CD4-positive, alpha-beta T cell treated with Interleukin-1 beta for 1 hour (primary cell): ENCODE measurements at places on chromosomes 6 and 20.

GRCh38 chr20:371755-372542 lies 8.6 kb upstream of the TRIB3 start:
- DNase-seq: peak; percentile 62

DNA sequence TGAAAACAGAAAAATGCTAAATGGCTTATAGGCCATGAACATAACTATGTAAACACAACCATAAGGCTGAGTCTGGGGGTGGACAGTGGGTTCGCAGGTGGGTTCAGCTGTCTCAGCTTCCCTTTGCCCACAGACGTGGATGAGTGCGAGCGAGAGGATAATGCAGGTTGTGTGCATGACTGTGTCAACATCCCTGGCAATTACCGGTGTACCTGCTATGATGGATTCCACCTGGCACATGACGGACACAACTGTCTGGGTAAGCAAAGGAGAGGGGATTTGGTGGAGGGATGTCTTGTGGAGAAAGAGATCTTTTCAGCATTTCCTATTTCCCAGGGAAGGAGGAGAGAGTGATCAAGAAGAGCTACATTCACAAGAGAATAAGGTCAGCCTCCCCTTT lies 14.7 kb downstream of the SCUBE3 start:
- no peak for DNase-seq

GRCh38 chr6:75285283-75285639 lies 669 bp upstream of the TMEM30A start:
- no peak for DNase-seq

GRCh38 chr6:40188931-40189330 lies 254.7 kb upstream of the MOCS1 start:
- no peak for DNase-seq

DNA sequence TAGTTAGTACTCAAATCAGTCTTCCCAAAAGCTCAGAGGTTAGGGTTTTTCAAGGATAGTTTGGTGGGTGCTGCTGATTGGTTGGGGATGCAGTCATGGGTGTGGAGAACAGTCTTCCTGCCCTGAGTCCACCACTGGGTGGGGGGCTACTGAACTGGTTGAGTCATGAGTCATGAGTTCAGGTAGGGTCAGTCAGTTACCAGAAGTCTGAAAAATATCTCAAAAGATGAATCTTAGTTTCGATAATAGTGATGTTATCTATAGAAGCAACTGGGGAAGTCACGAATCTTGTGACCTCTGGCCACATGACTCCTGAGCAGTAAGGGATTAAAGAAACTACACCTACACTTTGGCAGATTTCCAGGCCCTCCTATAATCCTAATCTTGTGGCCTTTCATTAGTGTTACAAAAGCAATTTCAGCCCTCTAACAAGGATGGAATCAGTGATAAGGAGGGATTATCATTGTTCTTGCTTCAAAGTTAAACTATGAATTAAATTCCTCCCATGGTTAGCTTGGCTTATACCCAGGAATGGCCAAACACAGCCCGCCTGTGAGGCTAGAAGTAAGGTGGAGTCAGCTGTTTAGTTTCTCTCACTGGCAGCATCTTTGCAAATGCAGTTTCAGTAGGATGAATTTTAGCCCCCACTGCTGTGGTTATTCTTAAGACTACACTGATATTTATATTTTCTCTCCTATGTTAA lies 33.3 kb upstream of the NKAIN2 start:
- no peak for DNase-seq

DNA sequence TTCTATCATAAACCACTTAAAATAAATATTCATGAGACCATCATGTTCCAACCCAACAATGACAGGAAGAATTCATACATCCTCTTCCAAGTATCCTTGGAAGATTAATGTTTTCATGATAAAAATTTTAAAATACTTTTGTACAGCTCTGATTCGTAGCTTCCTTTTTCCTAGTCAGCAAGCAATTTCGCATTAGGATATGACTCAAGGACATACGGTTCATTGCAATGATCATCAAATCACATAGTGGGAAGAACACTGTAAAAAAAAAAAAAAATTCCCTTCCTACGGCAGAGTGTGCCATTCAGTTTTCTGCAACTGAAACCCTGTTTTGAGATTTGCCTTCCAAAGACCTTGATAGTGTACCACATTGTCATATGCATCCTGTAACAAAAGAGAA lies 35.3 kb upstream of the GFOD1 start:
- DNase-seq: no peak

GRCh38 chr6:107215334-107215733 lies 100.0 kb upstream of the BEND3 start:
- DNase-seq: no peak

- DNase-seq: no peak
These were observed 2.4 kb downstream of the MYO6 start for GRCh38 chr6:75751443-75751842.

GRCh38 chr6:119620846-119621555 lies 271.4 kb upstream of the MAN1A1 start:
- DNase-seq: no peak

- peak; percentile 53 for DNase-seq
These were observed 21.9 kb downstream of the SGK1 start for GRCh38 chr6:134295953-134296553.

DNA sequence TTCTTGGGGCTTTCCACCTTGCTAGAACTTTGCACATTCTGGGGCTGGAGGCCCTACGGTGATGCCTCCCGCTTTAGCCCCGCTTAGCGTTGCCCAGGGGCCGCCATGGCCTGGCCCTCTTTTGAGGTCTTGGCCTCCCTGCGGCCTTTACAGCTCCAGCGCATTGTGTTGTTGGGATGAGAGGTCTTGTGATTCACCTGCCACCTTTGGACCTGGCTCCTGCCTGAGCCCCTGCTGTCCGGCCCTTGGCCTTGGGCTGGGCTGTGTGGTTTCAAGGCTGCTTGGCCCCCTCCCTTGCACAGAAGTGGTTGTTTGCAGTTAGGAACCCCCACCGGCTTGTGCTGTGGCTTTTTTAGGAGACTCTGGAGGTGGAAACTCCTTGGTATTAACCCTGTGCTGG lies 61.0 kb upstream of the CDH4 start:
- DNase-seq: no peak

DNA sequence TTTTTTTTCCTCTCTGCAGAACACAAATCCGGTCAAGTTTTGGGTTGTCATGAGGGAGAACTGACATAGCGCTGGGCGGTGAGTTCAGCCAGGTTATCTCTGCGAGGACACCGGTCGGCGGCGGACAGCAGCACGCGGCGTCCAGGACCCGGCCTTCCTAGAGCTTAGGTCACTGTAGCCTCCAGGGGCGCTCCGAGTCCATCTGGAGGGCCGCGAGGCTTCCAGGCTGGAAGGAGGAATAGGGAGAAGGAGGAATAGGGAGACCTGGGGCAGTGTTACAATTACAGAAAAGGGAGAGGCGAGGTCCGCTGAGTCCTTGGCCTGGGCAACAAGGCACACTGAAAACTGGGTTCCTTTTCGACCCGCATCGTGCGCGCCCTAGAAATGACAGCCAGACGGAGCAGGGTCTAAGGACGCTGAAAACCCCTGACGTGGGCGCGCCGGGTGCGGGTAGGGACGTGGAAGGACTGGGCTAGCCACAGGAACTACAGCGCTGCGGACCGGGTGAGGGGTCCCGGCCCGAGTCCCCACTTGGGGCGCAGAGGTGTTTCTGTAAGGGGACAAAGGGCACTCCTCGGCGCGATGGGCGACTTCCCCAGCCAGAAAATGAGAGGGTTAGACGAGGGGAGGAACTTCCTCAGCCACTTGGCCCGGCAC lies 536 bp upstream of the FNDC1 start:
- DNase-seq: no peak
